ENCODE measurements at places on chromosomes 12 and 14.

DNA sequence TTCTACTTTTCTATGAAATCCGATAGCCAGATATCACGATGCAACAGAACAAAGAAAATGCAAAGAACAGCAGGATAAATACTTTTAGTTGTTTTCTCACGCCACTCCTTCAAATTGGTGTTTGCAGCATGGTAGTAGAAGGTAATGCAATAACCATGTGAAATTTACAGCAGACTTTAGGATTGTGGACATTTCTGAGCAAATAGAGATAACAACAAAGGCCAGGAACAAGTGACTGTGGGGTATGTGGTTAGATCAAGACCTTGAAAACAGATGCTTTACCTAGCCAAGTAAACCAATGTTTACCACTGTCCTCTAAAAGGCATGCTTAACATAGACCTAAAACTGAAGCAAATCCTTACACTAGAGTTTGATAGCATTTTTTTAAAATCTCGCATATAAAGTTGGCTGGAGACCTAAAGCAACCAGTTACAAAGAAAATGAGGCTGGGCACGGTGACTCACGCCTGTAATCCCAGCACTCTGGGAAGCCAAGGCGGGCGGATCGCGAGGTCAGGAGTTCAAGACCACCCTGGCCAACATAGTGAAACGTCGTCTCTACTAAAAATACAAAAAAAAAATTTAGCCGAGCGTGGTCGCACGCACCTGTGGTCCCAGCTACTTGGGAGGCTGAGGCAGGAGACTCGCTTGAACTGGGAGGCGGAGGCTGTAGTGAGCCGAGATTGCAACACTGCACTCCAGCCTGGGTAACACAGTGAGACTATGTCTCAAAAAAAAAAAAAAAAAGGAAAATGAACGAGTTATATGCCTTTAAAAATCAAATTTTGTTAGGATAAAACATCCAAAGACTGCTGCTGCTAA is 123.2 kb upstream of the FOXN3 start:
- DNase-seq: no peak

DNA sequence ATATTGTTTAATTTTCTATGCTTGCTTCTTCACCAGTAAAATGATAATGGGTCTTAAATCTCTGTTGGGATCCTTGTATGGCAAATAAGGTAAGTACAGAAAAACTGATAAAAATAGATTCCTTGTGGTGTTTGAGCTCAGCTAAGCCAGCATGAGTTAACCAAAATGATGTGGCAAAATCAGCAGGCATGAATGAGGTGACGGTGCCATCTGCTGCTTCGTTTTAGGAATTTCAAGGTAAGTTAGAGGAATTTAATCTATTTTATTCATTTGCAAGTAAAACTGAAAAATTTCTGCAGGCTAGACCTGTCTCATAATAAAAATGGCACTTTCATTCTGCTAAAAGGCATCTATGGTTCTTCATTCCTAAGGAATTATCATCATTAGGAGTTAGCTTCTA is 10.0 kb upstream of the CLEC7A start:
- peak; percentile 71 for DNase-seq

GRCh38 chr12:126747530-126748149 is 1519.3 kb upstream of the TMEM132C start:
- DNase-seq: peak; percentile 54

DNA sequence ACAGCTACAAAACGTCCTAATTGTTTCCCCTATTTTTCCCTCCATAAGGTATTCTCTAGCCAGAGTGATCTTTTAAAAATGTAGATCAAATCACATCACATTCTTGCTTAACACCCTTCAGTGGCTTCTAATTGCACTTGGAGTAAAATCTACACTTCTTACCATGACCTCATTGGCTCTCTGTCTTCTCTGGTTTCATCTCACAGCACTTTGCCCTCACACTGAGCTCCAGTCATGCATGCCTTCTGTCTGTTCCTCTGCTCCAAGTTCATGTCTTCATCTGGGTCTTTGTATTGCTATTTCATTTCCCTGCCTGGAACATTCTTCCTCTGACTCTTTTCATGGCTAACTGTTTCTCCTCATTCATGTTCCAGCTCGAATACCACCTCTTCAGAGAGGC is 220.4 kb upstream of the GARIN6 start:
- DNase-seq: no peak

DNA sequence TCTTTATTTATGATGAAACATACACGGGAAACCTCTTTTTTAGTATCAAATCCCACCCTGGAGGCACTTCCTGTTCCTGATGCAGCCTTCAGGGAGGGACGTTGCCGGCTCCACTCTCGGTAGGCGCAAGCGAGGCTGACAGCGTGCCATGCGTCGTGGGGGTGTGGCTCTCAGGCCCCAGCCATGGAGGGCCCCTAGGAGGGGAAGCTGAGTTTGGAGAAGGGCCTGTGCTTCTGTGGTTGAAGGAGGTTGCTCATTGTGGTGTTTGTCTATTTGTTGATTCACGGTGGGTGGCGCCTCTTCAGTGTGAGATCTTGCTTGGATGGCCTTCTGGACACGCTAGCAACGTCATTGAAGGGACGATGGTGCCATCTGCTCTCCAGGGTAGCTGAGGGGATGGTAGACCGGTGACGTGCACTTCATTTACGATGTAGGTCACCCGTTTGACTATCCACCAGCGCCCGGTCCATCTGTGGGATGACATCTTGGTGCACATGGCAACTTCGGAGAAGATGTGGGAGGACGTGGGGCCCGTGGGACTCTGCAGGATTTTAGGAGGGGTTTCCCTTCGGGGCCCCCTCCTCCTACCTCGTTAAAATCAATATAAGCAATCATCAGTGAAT is 126.3 kb upstream of the RTL1 start:
- no peak for DNase-seq

GRCh38 chr12:12086973-12087692 is 16.4 kb downstream of the BCL2L14 start:
- DNase-seq: peak; percentile 81

- DNase-seq: no peak
Measured at GRCh38 chr12:131671276-131671675, 39.6 kb upstream of the SFSWAP start.

DNA sequence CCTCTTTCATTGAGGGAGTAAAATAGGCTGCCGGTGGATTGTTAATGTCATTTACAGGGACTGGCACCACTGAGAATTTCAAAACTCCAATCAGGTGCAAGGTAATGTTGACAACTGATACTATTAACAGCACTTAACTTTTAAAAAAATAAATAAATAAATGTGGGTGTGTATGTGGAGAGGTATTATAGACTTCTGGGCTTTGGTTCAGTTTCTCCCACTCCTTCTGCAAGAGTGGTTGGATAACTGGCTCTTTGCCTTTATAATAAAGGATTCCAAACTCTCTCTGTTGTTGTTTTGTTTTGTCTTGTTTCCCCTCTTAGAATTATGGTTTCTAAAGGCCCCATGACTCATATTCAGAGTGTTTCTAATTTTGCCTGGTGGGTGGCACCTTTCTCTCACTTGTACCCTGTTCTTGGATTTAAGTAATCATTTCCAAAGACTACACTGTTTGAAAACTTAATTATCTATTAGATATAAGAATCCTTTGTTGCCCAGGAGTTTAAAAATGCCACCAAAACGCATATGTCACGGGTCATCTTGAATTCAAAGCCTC is 151.6 kb upstream of the ARID2 start:
- DNase-seq: no peak

GRCh38 chr12:67038486-67038885 is 230.7 kb upstream of the CAND1 start:
- DNase-seq: no peak

GRCh38 chr12:25058658-25059058 is 109.8 kb upstream of the BCAT1 start:
- DNase-seq: no peak

DNA sequence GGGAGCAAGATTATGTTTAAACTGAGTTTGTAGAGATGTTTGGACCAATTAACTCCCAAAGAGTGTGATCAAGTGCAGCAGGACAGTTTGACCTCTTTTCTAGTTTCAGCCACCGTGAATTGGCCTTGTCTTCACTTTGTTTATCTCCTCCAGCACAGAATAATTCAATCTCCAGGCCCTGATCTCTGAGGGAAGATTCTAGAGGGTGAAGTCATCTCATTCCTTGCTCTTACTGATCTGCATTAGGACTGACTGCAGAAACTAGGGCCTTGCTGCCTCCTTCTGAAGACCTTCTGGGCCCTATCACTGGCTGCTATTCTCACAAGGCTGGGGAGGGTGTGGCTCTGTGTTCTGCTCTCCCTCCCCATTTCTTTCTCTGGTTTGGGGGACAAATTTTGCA is 29.4 kb downstream of the C12orf75 start:
- peak; percentile 31 for DNase-seq

GRCh38 chr12:113097716-113098440 is 37.7 kb downstream of the RASAL1 start:
- DNase-seq: peak; percentile 53

GRCh38 chr14:40576880-40577478 is 1029.7 kb upstream of the LRFN5 start:
- no peak for DNase-seq

GRCh38 chr12:122865268-122866231 is 30.3 kb downstream of the HIP1R start:
- peak; percentile 45 for DNase-seq

GRCh38 chr14:57038689-57039088 is 228.4 kb upstream of the OTX2 start:
- DNase-seq: no peak

- DNase-seq: no peak
Measured at GRCh38 chr12:96327889-96328288, 72.3 kb downstream of the CDK17 start.

DNA sequence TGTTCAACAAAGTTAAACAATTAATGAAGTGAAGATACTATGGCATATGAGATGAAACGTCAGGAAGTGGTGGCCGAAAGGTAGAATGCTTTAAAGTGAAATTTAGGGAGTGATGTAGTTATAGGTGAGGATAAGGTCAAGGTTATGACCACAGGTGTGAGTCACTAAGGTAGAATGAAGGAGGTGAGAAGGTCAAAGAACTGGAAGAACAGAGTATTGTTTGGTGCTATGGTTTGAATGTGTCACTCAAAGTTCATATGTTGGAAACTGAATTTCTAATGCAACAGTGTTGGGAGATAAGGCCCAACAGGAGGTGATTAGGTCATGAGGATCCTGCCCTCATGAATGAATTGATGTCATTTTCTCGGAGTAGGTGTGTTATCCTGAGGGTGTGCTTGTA is 293.6 kb downstream of the NELL2 start:
- DNase-seq: peak; percentile 44

DNA sequence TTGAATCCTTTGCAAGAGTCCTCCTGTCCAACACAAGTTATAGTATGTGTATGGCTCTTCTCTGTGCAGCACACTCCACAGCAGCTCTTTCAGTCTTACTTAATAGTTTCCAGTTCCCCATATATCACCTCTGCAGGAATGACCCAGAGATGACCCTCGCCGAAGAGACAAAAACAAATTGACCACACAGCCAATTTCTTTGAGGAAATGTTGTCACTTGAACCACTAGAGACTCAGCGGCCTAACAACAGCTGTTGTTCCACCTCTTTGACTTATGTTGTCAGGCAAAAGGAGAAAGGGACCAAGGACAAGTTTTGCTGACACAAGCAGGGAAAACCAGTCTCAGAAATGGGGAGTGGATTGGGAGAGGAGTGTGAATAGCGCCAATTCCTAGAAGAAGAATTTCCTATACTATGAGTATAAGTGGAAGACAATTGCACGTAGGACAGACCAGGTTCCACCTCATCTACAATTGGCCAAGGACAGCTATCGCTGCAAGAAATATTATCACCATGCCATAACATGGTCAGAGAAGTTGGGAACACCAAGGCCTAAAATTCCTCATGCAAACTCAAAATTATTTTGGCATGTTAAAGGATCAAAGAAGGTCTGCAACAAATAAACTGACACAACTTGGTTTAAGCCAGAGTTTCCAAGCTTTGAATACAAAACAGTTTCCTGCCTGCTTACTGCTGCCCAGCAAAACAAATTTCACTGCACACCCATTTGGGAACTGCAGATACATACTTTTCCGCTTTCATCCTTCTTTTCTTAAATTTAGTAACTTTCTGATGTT is 41.7 kb upstream of the ITPR2 start:
- no peak for DNase-seq

GRCh38 chr14:99803106-99803775 is 10.0 kb downstream of the EML1 start:
- no peak for DNase-seq

DNA sequence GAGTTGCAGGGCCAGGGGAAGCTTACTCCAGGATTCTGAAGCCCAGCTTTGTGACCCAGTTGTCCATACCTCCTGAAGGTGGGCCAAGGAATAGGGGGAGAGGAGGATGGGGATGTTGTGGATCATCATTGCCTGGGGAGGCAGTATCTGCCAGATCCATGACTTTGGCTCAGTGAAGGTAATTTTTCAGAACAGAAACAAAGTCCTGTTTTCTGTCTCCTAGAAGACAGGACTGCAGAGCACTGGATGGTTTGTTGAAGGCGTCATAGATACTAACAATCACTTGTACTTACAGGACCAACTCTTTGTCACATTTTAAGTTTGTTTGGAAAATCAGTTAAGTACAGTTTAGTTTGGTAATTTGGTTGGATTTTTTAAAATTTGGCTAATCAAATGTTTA is 38.4 kb downstream of the ANO6 start:
- no peak for DNase-seq

DNA sequence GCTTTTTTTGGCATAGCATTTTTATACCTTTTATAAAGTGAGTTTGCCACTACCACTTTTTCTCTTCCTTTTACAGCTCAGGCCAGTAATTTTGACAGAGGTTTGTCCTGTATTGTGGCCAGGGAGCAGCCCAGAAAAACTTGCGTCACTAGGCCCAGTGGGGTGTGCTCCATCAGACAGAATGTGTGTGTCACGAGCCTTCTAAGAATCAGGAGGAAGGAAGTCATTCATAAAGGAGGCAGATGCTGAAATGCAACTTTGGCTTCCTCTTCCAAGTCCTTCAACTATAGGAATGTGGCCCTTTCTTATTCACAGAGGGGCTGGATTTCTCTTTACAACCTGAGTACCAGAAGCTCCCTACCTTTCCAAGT is 10.1 kb upstream of the RAB35 start:
- no peak for DNase-seq

- no peak for DNase-seq
Measured at GRCh38 chr12:23729359-23729758, 220.1 kb downstream of the SOX5 start.

DNA sequence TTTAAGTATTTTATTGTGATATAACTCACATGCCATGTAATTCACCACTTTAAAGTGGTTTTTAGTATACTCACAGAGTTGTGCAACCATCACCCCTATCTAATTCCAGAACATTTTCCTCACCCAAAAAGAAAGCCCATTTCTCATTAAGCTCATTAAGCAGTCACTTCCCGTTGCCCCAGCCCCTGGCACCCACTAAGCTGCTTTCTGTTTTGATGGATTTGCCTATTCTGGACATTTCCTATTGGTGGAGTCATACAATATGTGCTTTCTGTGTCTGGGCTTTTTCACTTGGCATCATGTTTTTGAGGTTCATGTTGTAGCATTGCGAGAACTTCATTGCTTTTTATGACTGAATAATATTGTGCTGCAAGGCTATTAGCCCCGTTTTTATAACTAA is 66.0 kb downstream of the ARL6IP4 start:
- DNase-seq: no peak

- no peak for DNase-seq
Measured at GRCh38 chr12:82458101-82458500, 99.8 kb downstream of the METTL25 start.

GRCh38 chr12:107803092-107803491 is 28.6 kb downstream of the ASCL4 start:
- no peak for DNase-seq

GRCh38 chr14:94646481-94646880 is 34.3 kb downstream of the SERPINA3 start:
- peak; percentile 16 for DNase-seq
